Kidney (tissue), 22 donors: ENCODE measurements at places on chromosomes 2 and 18.

- DNase-seq = no peak
Measured at GRCh38 chr2:32496662-32497061, 131.2 kb upstream of the TTC27 start.

DNA sequence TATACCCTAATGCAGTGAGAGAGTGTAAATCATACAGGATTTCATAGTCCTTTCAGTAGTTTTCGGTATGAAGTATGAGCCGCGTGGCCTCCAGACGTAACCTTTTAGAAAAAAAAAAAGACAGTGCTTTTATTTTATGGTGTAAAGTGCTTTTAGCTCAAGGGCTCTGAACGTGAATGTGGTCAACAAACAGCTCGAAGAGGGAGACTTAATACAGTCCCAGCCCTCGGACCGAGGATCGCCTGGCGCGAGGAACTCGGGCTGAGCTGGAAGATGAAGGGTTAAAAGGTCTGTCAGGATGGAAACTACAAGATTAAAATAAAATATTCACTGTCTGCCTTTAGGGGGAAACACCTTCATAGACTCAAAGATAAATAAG is 4.0 kb upstream of the BCL11A start:
- DNase-seq = no peak

GRCh38 chr2:8680822-8681760 is 765 bp upstream of the ID2 start:
- peak; percentile 84 for DNase-seq

DNA sequence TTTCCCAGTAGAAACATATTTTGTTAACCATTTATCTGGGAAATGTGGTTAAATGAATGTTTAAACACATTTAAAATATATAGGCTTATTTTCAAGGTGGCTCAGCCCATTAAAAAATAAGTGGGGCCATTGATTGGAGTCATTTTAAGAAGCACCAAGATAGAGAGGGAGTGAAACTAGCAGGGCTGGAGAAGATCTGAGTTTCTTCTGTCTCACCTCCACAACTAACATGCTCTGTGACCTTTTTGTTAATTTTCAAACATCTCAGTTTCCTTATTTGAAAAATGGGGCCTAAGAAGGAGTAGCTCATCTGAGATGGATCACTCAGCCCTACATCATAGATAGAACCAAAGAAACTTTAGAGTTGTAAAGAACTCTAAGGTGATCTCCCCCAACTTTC is 254.8 kb downstream of the KCNS3 start:
- DNase-seq = no peak

DNA sequence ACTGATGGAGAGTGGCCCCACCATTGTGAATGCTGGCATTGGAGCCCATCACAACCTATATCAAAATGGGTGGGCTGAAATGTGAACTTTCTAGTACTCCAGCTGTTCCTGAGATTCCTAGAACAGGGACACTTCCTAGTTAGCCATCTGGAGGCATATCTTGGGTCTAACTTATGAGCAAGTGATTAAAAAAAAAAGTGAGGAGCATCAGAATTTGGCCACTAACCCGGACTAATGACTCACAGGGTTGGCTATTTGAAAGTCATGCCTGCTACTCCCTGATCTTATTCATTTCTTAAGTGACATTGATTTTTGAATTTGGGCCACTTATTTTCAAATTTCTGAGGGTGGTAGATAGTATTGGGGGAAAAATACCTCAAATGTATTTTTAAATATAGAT is 216.6 kb downstream of the HRH4 start:
- no peak for DNase-seq

DNA sequence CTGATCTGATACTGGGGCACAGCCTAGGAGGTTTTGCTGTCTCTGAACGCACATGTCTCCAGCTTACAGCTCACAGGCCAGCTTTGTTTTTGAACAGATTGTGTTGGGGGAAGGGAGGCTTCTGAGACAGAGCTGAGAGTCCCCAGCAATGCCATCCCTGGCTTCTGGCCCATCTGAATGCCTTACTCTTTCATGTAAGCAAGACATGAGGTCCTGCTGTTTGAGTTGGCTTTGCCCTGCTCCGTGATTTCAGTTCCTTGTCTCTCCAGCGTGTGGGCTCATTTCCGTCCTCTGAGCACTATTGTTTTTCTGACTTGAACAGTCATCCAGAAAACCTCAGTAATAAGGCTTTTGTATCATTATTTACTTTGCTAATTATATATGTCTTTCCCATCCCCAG is 194.9 kb upstream of the TNP1 start:
- no peak for DNase-seq
